ENCODE measurements at places on chromosomes 2 and 18. TPM values are rescaled to one million over a fixed set of nuclear protein-coding genes. Genes with fewer than 3 reads are reported as not detected.

GRCh38 chr2:127024769-127025358, 82.1 kb downstream of the BIN1 start:
- DNase-seq = no peak
- H3K36me3 ChIP-seq = no peaks in the 10 kb centered on the region

GRCh38 chr2:16687955-16688354, 22.3 kb upstream of the CYRIA start:
- no peaks in the 10 kb centered on the region for H3K36me3 ChIP-seq
- H3K27ac ChIP-seq = no peak overlapping the region
- H3K4me3 ChIP-seq = no peak overlapping the region
- no peak for DNase-seq
- no peaks in the 10 kb centered on the region for H3K4me1 ChIP-seq
- no peaks in the 10 kb centered on the region for H3K27me3 ChIP-seq

- DNase-seq = no peak
- H3K4me1 ChIP-seq = no peaks in the 10 kb centered on the region
- H3K4me3 ChIP-seq = no peak overlapping the region
- peaks cover 7% of the 10 kb centered on the region for H3K27me3 ChIP-seq
- no peak overlapping the region for H3K27ac ChIP-seq
- H3K36me3 ChIP-seq = no peaks in the 10 kb centered on the region
These were observed 666.8 kb downstream of the ARHGAP15 start for GRCh38 chr2:143796051-143796450.

GRCh38 chr2:182101263-182101662, 115.6 kb downstream of the PPP1R1C start:
- no peaks in the 10 kb centered on the region for H3K27me3 ChIP-seq
- H3K36me3 ChIP-seq = no peaks in the 10 kb centered on the region
- H3K4me1 ChIP-seq = peaks cover 11% of the 10 kb centered on the region
- H3K27ac ChIP-seq = no peak overlapping the region
- DNase-seq = no peak

DNA sequence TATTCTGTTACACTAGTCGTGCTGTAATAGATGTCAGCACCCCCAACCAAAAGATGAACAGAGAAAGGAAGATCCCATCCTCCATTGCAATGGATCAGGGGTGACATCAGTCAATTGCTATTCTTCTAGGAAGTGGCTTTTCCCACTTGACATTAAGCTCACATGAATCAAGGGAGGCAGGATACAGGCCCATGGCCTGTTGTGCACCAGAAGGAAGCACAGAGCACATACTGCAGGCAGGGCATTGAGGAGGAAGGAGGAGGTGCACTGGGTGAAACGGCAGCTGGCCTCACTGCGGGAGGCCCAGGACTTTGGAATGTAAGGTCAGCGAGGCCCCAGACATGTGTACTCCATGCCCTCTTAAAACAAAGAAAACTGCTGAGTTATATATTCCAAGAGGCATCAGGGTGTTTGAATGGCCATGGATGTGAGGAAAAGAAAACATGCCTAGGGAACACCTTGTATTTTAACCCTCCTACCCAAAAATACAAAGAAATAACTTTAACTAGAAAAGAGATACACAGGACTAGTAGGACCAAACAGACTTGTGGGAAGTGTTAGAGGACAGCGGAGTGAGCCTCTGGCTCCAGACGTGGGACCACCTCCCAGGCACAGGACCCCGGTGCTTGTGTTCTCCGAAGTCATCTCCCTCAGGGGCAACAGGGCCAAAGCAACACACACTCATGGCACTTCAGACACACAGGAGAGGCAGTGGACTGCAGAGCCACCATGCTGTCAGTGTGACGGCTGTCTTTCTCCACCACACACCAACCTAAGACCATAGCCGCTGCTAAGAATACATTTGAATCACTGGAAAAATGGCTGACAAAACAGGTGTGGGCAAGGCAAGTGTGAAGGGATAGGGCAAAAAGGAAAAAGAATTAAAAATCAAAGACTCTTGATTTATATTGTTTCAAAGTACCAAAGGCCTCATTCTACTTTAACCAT, 51.4 kb upstream of the RIOK3 start:
- no peak overlapping the region for H3K4me3 ChIP-seq
- H3K36me3 ChIP-seq = peaks cover 7% of the 10 kb centered on the region
- no peaks in the 10 kb centered on the region for H3K27me3 ChIP-seq
- H3K4me1 ChIP-seq = peaks cover 27% of the 10 kb centered on the region
- peak overlapping the region; percentile 83 for H3K27ac ChIP-seq

- H3K27me3 ChIP-seq = no peaks in the 10 kb centered on the region
- H3K27ac ChIP-seq = no peak overlapping the region
- no peaks in the 10 kb centered on the region for H3K36me3 ChIP-seq
- H3K4me1 ChIP-seq = no peaks in the 10 kb centered on the region
These were observed 311.2 kb upstream of the CRIM1 start for GRCh38 chr2:36044411-36044810.

DNA sequence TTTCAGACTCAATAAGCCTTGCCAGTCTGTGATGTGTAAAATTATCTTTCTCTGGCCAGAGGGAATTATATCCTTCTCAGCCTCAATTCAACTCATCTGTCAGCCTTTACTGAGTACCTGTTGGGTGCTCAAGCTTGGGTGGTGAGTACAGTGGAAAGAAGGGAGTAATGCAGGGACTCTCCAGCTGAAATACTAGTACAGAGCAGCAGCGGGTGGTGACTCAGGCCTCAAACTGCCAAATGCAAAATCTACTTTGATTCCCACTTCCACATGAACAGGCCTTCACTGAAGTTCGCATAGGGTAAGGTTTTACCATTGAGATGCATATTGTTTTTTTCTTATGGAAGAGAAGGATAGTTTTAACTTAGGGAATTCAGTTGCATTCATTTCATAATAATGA, 326.8 kb downstream of the LRRTM1 start:
- no peak overlapping the region for H3K4me3 ChIP-seq
- no peaks in the 10 kb centered on the region for H3K4me1 ChIP-seq
- H3K27me3 ChIP-seq = no peaks in the 10 kb centered on the region
- DNase-seq = no peak
- no peaks in the 10 kb centered on the region for H3K36me3 ChIP-seq

DNA sequence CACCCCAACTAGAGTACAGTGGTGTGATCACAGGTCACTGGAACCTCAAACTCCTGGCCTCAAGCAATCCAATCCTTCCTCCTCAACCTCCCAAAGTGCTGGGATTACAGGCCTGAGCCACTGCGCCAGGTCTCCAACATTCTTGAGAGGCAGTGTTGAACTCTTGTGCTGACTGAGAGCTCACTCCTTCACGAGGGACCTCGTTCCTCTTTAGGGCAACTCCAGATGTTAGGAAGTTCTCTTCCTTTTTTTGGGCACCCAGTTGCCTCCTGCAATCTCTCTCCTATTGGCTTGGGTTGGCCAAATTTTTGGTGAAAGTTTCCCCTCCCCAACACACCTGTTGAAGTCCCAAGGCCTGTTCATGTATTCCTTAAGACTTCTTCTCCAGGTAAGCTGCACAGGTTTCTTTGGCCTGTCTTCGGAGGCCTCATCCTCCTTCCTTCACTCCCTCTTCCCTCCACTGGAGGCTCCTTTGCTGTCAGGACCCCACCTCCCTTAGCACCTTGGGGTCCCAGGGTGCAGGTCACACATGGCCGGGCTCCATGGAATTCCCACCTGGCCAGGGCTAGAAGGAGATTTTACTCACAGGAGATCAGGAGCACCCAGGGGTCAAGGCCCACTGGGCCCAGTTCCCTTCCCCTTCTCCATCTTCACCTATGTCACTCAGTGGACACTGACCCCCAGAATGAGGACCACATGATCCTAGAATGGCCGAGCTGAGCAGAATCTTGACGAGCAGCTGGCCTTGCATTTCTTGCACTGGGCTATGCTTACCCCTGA, 94.6 kb upstream of the SMAD2 start:
- H3K4me3 ChIP-seq = no peak overlapping the region
- no peaks in the 10 kb centered on the region for H3K36me3 ChIP-seq
- peaks cover 12% of the 10 kb centered on the region for H3K27me3 ChIP-seq
- DNase-seq = no peak
- no peak overlapping the region for H3K27ac ChIP-seq

GRCh38 chr2:9752441-9753275, 90.6 kb upstream of the TAF1B start:
- H3K4me3 ChIP-seq = peak overlapping the region; percentile 76
- no peaks in the 10 kb centered on the region for H3K36me3 ChIP-seq
- DNase-seq = no peak
- peaks cover 17% of the 10 kb centered on the region for H3K27me3 ChIP-seq

DNA sequence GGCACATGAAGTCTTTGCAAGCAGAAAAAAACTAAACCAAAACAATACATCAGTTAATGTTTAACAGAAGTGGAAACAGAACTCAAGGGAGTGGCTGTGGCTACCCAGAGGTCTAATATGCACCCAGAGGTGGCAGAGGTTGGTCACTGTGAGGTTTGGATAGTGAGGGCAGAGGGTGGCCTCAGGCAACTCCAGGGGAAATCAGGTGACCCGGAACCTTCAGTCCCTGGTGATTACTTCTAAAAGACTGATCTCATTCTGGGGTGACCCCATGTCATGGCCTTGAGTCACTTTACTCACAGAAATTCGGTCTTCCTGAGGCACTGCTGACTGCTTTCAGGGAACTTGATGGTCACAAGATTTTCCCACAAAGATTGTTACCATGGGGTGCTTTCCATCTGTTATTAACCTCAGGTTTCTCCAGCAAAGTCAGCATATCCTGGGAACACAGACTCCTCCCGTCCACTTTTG, 99.4 kb downstream of the TMEM17 start:
- no peaks in the 10 kb centered on the region for H3K36me3 ChIP-seq
- H3K27me3 ChIP-seq = no peaks in the 10 kb centered on the region
- DNase-seq = no peak
- no peak overlapping the region for H3K27ac ChIP-seq
- no peak overlapping the region for H3K4me3 ChIP-seq

GRCh38 chr2:126804347-126804746, 94.3 kb upstream of the TEX51 start:
- H3K27ac ChIP-seq = no peak overlapping the region
- H3K4me1 ChIP-seq = peaks cover 4% of the 10 kb centered on the region
- no peaks in the 10 kb centered on the region for H3K36me3 ChIP-seq
- H3K4me3 ChIP-seq = no peak overlapping the region
- peaks cover 12% of the 10 kb centered on the region for H3K27me3 ChIP-seq

DNA sequence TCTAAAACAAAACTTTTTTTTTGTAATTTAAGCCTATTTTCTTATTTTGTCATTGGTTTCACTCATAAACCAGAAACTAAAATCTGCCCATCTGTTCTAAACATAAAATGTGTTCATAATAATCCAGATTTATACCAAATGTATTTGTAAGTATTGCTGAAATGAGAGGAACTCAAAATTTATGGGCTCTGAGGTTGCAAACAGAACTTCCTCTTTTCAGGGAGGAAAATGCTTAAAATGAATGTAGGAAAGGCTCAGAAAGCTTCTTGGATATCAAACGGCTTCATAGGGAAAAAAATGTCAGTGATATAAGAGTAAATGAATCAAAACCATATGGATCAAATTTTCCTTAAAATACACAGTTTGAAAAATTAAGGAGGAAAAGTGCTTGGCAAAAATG, 83.9 kb downstream of the PAX3 start:
- no peaks in the 10 kb centered on the region for H3K36me3 ChIP-seq
- H3K4me1 ChIP-seq = no peaks in the 10 kb centered on the region
- no peak overlapping the region for H3K4me3 ChIP-seq
- no peak overlapping the region for H3K27ac ChIP-seq
- peaks cover 98% of the 10 kb centered on the region for H3K27me3 ChIP-seq
- no peak for DNase-seq

- no peak overlapping the region for H3K27ac ChIP-seq
- H3K4me3 ChIP-seq = no peak overlapping the region
- H3K27me3 ChIP-seq = peaks cover 31% of the 10 kb centered on the region
- H3K36me3 ChIP-seq = no peaks in the 10 kb centered on the region
- no peaks in the 10 kb centered on the region for H3K4me1 ChIP-seq
These were observed 46.8 kb downstream of the SEMA4F start for GRCh38 chr2:74700643-74701372.

- H3K4me3 ChIP-seq = no peak overlapping the region
- H3K27me3 ChIP-seq = peaks cover 8% of the 10 kb centered on the region
- peaks cover 6% of the 10 kb centered on the region for H3K4me1 ChIP-seq
- H3K27ac ChIP-seq = no peak overlapping the region
- no peak for DNase-seq
- H3K36me3 ChIP-seq = no peaks in the 10 kb centered on the region
These were observed 55.9 kb upstream of the ZNF236 start for GRCh38 chr18:76766429-76766828.

- no peaks in the 10 kb centered on the region for H3K27me3 ChIP-seq
- DNase-seq = no peak
- H3K4me1 ChIP-seq = peaks cover 4% of the 10 kb centered on the region
- no peak overlapping the region for H3K27ac ChIP-seq
- no peak overlapping the region for H3K4me3 ChIP-seq
These were observed 66.6 kb downstream of the DIS3L2 start for GRCh38 chr2:232028071-232028470.

VWC2L gene
- total RNA-seq = 0.17 TPM

EMILIN1 gene
- total RNA-seq = 60.7 TPM

ARHGAP15 gene
- total RNA-seq = not detected

GPD2 gene
- 25.3 TPM for total RNA-seq

EEF1B2 gene
- 623 TPM for total RNA-seq

CDH7 gene
- total RNA-seq = 5.5 TPM

MSGN1 gene
- total RNA-seq = not detected

SERPINB7 gene
- total RNA-seq = 78.2 TPM

All from type B pancreatic cell (in vitro differentiated cells).